NCI-H2081 (cell line): ENCODE measurements at places on chromosomes 12 and 14.

GRCh38 chr12:28223025-28223554 lies 32.8 kb downstream of the CCDC91 start:
- no peak for DNase-seq

DNA sequence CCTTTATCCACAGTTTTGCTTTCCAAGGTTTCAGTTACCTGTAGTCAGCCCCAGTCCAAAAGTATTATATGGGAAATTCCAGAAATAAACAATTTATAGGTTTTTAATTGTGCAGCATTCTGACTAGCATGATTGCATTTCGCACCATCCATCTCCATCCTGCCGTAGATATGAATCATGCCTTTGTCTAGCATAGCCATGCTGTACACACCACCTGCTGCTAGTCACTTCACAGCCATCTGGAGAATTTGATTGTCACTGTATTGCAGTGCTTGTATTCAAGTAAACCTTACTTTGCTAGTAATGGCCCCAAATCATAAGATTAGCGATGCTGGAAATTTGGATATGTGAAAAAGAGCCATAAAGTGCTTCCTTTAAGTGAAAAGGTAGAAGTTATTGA lies 36.0 kb downstream of the MUCL1 start:
- peak; percentile 68 for DNase-seq

DNA sequence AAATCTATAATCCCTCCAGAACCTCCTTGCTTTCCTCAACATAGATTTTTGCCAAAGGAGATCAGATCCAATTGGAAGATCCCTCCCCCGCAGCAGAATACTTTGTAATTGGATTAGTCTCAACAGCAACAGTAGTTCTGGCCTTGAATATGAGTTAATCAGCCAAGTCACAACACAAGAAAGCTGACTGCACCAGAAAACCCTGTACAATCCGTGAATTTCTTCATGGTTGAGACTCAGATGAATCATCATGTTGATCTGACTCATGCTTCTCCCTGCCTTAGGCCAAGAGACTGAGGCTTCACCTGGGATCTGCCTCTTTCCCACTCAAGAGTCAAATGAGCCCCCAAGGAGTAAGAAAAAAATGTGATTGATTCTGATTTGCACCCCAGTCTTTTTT lies 3.0 kb upstream of the METTL17 start:
- DNase-seq, result no peak

DNA sequence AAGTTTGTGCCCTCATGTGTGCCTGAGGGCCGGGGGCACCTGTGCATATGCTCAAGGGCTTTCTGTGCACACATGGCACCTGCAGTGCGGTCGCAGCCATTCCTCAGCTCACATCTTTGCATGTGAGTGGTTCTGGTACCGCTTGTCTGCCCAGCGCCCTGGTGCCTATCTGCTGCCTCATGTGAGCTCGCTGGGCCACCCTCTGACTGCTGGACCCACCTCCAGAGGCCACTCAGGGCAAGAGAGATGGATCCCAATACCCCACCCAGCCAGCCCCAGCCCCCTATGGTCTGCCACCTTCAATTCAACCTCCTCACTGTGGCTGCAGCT lies 5.4 kb upstream of the AMN start:
- DNase-seq, result no peak

DNA sequence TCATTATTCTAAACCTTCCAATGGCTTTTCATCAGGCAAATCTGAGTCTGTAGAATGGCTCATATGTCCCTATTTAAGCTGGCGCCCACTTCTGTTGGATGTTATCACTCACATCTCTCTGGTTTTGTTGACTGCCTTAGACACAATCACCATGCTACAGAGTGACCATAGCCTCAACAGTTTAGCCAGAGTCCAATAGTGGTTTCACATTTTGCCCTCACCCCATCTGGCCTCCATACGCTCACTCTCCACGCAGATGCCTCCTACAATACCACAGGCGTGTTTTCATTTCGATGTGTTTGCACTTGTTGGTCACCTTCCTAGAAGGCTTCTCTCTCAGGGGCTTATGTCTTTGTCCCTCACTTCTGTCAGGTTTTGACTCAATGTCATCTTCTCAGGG lies 3.4 kb downstream of the KLRB1 start:
- DNase-seq, result no peak

GRCh38 chr12:52946797-52947547 lies 1.9 kb upstream of the KRT18 start:
- DNase-seq, result no peak

- no peak for DNase-seq
These were observed 42.9 kb upstream of the PPM1H start for GRCh38 chr12:62977883-62978282.
